ENCODE measurements at places on chromosomes 12 and 14.

- DNase-seq: no peak
Measured at GRCh38 chr12:40106655-40107054, 774 bp upstream of the SLC2A13 start.

- DNase-seq: no peak
Measured at GRCh38 chr12:80188576-80188975, 89.2 kb downstream of the OTOGL start.

- no peak for DNase-seq
Measured at GRCh38 chr12:3091038-3091319, 13.8 kb downstream of the TSPAN9 start.

GRCh38 chr12:40002178-40003169 lies 103.4 kb downstream of the SLC2A13 start:
- DNase-seq: no peak

- no peak for DNase-seq
Measured at GRCh38 chr14:94405486-94405885, 17.1 kb upstream of the SERPINA1 start.

DNA sequence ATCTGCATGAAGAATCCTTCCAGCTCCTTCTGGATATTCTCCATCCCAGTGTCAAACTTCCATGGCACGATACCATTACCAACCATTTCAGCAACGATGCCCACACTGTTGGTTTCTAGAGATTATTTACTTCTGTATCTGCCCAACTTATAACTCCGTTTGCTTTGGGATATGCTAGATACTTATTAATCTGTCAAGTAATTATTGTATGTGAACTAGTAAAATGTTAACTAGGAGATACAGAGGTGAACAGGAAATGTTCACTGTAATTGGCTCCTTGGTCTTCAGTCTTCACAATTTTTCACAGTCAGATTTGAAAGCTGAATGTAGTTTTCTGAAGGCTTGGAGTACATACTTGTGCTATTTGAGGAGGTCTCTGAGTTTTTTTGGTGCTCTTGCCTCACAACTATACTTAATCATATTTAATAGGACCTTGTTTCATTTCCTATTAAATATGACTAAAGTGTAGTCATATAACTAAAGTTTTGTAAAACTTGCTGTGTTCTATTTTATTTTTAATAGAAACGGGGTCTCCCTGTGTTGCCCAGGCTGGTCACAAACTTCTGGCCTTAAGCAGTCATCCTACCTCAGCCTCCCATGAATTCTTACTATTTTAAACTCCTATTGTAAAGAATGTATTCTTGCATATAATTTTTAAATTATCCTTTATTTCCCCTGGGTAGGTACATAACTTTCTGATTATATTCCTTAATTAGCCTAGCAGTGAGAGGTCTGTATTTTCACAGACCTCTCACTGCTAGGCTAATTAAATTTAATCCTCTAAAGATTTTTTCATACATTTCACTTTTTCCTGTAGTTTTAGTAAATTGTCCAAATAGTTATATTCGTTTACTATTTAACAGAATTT lies 79.7 kb downstream of the FGD4 start:
- DNase-seq: no peak

- DNase-seq: no peak
Measured at GRCh38 chr12:108973629-108974152, 47.2 kb downstream of the SVOP start.

DNA sequence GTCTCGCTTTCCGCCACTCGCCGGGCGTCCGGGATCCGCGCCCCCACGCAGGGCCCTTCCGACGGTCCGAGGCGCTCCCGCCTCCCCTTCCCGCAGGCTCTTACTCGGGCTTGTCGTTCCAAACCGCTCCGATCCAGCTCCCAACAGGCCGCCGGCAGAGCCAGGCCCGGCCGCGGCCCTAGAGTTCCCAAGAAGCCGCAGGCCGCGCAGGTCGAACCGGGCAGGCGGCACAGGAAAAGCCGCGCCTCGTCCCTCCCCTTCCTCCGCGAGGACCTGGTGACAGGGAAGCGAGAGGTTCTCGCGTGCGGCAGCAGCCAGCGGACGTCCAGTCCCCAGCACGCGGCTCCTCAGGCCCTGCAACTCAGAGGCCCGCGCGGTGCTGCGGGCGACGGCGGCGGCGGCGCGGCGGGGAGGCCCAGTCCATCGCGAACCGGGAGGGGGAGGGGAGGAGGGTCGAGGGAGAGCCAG lies 272 bp downstream of the HECTD1 start:
- DNase-seq: no peak

DNA sequence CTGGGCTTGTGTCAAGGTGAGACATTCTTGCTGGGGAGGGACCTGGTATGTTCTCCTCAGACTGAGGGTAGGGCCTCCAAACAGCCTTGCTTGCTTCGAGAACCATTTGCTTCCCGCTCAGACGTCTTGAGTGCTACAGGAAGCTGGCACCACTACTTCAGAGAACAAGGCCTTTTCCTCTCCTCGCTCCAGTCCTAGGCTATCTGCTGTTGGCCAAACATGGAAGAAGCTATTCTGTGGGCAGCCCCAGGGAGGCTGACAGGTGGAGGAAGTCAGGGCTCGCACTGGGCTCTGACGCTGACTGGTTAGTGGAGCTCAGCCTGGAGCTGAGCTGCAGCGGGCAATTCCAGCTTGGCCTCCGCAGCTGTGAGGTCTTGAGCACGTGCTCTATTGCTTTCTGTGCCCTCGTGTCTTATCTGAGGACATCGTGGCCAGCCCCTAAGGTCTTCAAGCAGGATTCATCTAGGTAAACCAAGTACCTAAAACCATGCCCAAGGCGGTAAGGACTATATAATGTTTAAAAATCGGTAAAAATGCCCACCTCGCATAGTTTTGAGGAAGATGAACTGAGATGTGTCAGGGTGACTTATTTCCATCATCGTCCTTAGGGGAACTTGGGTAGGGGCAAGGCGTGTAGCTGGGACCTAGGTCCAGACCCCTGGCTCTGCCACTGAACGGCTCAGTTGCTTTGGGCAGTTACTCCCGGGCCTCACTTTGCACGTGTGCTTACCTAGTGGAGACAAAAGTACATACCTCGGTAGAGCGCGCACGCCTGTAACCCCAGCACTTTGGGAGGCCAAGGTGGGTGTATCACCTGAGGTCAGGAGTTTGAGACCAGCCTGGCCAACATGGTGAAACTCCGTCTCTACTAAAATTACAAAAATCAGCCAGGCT lies 4.3 kb downstream of the GAPDH start:
- DNase-seq: peak; percentile 57

DNA sequence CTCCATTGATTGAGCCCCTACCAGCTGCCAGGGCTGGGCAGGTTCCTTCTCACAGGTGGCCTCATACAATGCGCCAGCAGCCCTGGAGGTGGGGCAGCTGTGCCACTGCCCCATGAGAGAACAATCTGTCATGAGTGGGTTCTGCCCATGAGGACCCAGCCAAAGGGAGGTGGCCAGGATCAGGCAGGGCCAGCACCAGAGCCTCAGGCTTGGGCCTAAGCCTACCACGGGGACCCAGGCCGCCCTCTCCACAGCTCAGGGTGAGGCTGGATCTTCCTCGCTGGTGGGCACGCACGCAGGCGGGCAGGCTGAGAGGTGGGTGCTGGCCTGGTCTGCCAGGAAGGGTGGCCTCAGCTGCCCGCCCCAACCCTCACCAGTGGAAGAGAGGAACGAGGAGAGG lies 110.7 kb downstream of the KIF26A start:
- no peak for DNase-seq

GRCh38 chr12:31590642-31591379 lies at the start of gene DENND5B:
DENND5B (minus strand) TSS chr12:31591136; CDS start chr12:31590832, 304 bp downstream.
- peak; percentile 62 for DNase-seq

DNA sequence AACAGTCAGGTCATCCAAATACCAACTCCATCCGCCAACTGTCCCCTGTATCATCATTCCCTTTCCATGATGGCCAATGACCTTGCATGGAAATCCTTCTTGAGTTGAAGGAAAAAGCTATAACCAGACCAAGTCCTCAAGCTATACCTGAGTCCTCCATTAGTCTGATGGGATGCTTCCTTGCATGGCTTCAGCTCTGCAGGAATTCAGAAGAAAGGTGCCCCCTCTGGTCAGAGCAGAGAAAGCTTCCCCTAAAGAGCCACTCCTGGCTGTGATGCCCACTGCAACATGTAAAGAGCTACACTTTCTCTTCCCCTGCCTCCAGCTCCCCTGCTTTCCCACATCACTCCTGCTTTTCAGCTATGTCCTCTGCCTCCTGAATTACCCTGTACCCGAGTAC lies 43.1 kb upstream of the FKBP4 start:
- DNase-seq: no peak

GRCh38 chr12:41264281-41264680 lies 76.2 kb downstream of the PDZRN4 start:
- DNase-seq: no peak

- no peak for DNase-seq
Measured at GRCh38 chr12:93578221-93578620, 5.7 kb downstream of the SOCS2 start.

DNA sequence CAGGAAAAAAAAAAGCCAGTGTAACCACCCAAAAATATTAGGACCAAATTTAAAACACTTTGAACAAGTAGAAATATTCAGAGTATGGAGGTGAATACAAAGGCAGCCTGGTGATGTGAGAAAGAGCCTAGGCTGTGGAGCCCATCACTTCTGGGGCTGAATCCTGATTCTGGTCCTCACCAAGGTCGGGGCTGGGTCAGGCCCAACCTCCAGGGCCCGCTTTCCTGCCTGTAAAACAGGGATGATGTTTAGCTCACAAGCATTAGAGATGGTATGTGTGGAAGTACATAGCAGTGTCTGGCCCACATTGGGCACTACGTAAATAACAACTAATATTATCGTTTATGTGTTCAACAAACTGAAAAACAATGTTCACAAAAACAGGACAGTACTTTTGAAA lies 7.8 kb upstream of the CAMKK2 start:
- no peak for DNase-seq

DNA sequence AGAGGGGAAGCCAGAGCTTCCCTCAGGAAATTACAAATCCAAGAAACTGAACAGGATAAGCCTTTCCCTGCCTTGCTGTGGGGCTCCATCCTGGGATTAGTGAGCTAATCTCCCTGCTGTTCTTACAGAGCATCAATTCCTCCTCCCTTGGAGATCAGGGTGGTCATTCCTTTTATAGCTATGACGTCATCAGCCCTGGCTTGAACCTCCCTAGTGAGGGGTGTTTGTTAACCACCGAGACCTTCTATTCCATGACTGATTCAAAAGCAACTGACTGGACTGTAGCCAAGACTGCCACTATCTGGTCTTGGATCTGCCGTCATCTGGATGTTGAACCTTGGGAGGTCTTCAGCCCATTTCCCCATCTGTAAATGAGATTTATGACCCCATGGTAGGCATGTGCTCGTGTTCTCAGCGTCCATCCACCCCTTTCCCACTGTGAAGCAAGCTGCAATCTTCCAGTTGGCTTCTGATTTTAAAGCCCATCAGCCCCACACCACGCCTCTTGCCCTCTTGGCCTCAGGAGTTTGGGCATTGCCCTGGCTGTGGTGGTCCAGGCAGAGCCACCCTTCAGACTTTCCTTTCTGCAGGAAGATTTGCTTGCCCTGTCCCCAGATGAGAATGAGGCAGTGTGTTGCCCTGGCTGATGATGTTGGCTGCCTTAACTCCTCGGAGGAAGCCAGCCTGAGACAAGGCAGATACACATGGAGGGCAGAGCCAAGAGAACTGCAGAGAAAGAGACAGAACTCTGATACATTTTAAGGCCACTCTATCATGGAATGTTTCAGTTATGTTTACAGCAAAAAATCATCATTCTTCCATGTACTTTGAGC lies 59.6 kb upstream of the ACTN1 start:
- peak; percentile 78 for DNase-seq

- DNase-seq: no peak
Measured at GRCh38 chr12:79532907-79533288, 157.9 kb downstream of the PAWR start.

Data from AG10803 (cell line).